ENCODE measurements at places on chromosomes 4 and X.
A peak's percentile ranks its signal among the peaks of the same experiment; 100 is the strongest.

GRCh38 chrX:51420610-51421009 is 75.8 kb downstream of the NUDT11 start:
- DNase-seq: no peak

DNA sequence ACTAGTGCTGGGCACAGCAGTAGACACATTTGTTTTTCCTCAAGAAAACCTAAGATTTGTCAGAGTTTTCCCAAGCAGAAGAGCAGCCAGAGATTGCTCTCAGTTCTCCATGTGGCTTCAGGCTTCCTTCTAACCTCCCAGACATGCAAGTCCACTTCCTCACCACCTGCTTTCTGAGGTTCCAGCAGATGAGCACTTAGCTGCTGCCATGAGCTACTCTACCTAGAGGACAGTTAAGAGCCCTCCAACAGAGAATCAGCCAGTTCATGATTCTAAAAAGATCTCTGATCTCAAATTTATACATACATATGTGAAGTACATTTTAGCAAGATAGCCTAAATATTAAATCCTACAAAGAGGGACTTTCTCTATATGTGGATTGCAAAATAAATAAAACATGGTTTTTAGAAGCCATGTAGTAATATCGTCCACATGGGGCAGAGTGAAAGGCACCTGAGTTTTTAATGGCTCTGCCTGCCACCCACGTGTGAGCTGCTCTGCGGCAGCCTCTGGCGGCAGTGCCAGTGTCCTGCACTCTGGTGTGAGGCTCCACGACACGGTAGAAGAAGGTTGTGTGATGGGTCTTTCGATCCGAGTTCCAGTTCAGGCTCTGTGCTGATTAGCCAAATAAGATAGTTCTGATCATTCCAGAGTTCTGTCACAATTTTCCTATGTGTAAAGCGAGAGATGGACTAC is 10.3 kb downstream of the CYP4V2 start:
- peak; percentile 23 for DNase-seq

DNA sequence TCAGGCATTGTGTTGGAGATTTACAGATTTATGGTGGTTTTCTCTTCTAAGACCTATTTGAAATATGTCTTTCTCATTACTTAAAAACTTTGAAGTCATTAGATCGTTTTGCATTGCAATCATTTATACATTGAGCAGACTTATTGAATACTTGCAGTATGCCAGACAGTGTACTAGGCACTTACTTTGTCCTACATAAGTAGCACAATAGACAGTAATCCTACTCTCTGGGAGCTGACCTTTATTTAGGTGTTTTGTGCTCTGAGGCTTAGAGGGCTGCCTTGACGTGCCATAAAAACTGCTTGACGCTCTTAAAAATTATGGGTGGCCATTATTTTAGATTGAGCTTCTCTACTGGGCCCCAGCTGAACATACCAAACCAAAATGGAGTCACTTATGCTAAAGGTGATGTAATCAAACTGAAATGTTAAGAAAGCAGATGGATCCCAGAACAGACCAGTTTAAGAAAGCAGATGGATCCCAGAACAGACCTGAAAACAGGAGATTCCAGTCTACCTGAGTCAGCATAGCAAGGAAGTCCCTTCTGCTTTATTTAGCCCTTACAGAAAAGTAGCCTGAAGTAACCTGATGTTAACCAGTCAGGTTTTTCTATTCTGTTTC is 42.4 kb downstream of the PTTG2 start:
- DNase-seq: no peak

GRCh38 chr4:106615410-106615945 is 246.9 kb upstream of the GIMD1 start:
- no peak for DNase-seq

DNA sequence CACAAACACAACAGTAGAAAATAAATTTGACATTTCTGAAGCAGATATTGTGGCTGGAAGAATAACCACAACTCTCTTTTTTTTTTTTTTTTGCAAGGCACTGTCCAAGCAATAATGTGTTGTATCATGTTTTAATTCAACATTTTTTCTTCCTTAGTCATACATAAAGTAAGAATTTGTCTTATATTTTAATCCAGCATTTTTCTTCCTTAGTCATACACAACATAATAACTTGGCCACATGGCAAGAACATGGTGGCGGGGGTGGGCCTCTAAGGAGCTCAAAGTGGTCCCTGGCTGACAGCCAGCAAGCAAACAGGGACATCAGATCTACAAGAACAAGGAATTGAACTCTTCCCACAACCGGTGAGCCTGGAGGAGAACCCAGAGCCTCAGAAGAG is 20.2 kb downstream of the FBXW7 start:
- DNase-seq: no peak

- no peak for DNase-seq
Observed at GRCh38 chr4:33493231-33493630, 2751.1 kb downstream of the ARAP2 start.

- peak; percentile 10 for DNase-seq
Observed at GRCh38 chr4:184250795-184251669, 33.4 kb upstream of the ENPP6 start.

DNA sequence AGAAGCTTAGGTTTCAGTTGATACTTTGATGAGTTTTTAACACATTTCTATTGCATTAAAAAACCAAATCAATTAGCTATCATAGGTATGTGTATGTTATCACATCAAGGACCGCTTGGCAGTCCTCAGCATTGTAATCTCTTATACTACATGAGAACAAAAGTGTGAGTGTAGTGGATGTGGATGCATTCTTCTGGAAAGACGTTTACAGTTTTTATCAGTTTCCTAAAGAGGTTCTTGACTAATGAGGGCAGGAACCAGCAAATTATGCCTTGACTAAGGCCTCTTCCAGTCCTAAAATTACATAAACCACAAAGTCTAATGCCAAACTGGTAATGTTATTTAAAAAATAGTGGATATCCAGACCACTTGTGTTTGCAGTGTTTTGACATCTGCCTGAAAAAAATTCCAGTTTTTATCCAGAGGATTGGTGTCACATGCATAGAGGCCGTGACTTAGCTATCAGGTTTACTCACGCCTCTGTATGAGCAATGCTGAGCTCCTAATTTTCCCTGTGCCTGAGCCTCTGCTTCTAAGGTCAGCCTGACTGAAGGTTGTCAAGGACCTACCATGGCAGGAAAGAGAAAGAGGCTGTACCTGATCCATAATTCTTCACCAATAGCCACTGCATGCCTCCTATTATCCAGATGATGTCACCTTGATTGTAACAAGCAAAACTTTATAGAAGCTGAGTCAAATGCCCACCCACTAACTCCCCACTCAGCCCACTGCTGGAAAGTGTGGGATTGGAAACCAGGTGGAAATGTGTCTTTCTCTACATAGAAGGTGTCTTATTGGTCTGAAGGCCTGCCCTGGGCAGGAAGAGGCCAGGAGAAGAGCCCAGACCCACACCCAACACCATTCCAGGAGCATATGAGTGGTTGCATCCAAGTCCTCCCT is 68.7 kb downstream of the ENPP6 start:
- no peak for DNase-seq

- no peak for DNase-seq
Observed at GRCh38 chr4:72631296-72631695, 62.3 kb upstream of the ADAMTS3 start.

GRCh38 chr4:174828845-174829701 is at the start of gene GLRA3:
Gene GLRA3, minus strand, starts transcription at chr4:174829247. Its CDS starts 436 bp downstream, at chr4:174828811.
- peak; percentile 24 for DNase-seq

DNA sequence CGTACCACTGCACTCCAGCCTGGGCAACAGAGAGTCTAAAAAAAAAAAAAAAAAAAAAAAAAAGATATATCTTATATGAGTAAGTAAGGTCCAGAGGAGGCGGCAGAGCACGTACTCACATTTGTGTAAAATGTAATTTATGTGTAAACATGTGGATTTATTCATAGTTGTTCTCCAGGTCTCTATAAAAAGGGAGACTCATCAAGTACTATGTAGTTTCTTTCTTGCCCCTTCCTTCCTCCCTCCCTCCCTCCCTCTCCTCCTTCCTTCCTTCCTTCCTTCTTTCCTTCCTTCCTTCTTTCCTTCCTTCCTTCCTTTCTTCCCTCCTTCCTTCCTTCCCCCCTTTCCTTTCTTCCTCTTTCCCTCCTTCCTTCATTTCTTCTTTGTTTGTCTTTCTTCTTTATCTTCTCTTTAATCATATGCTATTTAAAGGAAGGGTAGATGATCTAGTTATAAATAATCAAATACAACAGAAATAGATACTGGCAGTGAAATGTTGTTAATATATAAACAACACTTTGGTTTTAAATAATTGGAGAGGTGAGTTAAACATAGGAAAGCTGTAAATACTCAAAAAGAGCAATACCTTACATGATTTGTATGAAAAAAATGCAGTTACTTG is 344.8 kb downstream of the ANK2 start:
- DNase-seq: no peak

- DNase-seq: no peak
Observed at GRCh38 chr4:1630266-1630665, 53.8 kb downstream of the FAM53A start.

DNA sequence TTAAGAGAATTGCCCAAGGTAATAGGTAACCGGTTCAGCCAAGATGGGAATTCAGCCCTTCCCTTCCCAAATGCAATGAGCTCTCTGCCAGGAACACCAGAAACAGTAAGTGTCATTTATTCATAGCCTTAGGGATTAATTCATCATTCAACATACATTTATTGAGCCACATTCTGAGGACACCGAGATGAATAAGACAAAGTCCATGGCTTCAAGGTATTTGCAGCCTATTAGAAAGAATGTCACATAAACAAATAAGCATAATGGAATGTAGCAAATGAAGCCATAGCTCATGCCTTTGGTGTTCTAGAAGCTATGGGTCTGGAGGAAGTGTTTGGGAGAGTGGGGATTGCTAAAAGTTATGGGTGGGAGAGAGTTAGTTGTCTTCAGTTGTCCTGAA is 6.3 kb upstream of the TAB3 start:
- DNase-seq: no peak

GRCh38 chr4:110886856-110887255 is 264.0 kb upstream of the PITX2 start:
- DNase-seq: no peak

All from GDM1 (cell line).